ENCODE measurements at places on chromosomes 3 and 15.

DNA sequence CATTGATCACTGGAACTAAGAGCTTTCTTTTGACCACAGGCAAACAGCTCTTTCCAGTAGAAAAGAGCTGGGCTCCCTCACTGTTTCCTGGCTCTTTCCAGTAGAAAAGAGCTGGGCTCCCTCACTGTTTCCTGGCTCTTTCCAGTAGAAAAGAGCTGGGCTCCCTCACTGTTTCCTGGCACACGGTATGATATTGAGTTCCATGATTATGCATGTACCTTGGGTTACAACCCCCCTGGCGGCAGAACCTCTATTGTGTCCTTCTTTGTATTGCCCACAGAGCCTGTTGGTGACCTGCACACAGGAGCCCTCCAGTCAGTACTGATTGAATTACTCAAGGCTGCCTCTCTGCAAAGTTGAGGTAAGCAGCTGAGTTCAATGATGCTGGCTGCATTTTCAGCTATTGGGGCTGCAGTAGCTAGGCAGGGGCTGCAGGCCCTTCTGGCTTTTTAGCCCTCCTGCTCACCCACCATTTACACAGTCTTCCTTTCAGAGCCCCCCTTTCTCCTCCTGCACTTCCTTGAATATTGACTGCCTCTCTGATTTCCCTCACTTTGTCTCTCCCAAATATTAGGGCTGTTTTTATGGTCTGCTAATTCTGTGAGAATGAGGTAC is 10.2 kb downstream of the ACKR2 start:
- no peak for DNase-seq

- no peak for DNase-seq
Observed at GRCh38 chr3:122079524-122080206, 24.5 kb downstream of the CD86 start.

GRCh38 chr3:53489787-53490458 is 4.5 kb upstream of the CACNA1D start:
- no peak for DNase-seq

DNA sequence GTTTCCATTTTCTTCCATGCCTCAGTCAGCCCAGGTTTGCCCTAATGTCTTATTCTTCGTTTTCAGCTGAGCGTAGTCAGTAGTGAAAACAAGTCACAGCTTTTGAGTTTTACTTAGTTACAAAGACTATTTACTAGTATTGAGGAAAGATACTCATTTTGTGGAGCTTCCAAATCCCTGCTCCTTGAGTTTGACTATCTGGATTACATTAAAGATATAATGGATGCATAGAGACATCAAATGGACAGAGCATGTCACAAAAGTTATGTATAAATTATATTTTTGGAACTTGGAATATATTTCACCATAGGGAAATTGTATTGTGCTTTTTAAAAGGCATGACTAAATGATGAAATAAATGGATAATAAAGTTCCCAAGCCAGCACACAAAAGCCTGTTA is 54.6 kb upstream of the AKAP13 start:
- no peak for DNase-seq

DNA sequence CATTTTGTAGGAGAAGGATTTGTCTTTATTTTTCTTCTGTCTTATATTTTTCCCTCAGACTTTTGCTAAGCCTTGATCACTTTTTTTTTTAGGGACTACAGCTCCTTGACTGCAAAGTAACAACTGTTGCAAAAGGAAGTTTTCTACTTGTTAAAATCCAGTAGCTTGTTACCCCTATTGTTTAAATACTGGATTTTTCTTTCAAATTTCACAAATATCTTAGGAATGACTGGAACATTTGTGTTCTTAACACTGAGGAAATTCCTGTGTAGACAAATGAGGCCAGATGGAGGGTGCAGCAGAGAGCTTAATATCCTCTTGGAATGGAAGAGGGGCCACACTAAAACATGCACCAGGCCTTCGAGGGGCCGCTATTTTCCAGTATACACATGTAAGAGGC is 3.2 kb upstream of the PGPEP1L start:
- no peak for DNase-seq

DNA sequence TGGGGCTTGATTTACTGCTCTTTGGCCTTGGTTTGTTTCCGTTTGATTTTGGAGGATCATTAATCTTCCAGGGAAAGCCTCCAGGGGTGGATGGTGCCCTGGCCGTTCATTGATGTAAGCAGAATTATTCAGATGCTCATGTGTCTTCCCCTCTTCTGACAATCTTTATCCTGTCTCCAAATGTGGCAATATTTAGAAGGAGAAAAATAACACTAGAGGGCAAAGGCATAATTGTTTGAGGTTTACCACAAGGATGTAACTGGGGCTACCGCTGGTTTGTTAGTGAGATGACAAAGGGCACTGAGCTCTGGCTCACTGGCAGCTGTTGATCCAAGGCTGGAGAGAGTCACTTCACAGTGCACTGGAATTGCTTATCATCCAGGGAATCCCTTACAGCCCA is 18.2 kb upstream of the PLCL2 start:
- DNase-seq = no peak

GRCh38 chr3:29267226-29267625 is 13.6 kb upstream of the RBMS3 start:
- DNase-seq = no peak

GRCh38 chr15:84143753-84144314 is 91.7 kb upstream of the GOLGA6L4 start:
- DNase-seq = no peak

DNA sequence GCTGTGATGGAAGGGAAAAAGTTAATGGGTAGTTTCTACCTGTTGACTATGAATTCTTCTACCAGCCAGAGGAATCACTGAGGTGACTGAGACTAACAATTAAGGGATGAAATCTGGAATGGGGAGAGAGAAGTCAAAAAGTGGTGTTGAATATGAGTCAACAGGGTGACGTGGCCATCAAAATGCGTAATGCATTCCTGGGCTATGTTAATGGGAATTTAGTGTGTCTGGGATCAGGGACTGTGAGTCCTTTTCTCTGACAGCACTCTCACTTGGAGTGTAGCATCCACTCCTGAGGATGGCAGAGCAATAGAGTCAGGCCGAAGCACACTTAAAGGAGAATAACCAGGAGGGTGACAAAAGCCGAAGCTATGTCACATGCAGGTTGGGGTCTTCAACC is 60.4 kb downstream of the MESD start:
- DNase-seq = no peak

DNA sequence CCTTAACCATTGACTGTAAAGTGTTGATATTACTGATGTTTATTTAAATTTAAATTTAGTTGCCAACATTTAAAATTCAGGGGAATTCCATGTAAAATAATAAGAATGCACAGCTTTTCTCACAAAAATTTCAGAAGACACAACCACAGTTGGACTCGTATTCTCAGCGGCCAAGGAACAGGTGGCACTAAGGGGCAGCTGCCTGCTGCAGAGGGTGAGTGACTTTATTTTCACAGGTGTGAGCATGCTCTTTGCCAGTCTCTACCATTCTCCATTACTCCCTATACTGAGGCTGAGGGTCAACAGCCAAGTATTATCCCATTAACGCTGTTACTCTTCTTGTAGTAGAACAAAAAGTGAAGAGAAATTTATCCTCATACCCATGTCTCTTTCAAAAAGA is 92.1 kb upstream of the GADL1 start:
- DNase-seq = no peak

- no peak for DNase-seq
Observed at GRCh38 chr15:67097930-67098740, 32.7 kb downstream of the SMAD3 start.

DNA sequence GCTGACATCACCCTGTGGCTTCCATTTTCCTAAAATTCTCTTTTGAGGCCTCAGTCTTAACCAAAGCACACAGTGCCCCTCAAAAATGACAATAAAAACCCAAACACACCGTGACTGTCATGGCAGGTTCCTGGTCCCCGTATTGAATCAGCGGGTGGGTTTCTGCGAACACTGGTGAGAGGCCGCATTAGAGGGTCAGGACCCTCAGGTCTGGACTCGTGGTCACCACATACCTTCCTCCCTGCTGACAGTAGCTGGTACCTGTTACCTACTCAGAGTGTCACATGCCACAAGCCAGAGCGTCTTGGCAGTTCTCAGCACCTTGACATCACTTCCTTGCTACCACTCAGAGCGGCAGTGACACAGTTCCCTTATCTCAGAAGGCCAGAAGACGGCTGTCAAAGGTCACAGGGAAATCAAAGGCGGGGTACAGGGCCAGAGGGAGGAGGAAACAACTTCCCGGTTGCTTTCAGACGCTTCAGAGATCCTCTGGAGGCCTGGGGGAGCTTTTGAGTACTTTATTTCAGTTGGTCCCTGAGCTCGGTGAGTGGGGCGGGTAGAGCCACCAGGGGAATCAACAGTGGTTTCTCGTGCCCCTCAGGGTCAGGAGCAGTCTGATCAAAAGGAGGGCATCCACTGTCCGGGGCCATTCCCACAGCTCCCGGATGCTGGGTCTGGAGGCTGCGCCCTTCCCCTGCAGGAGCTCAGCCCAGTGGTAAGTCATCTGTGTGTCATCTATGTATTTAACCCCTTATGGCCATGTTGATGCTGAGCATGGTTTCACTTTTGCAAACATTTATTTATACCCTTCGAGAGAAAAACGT is at the start of the genes CCR5AS and CCRL2:
Gene CCR5AS (minus strand): TSS at position 279 of the 824 bp plus-strand sequence.
Gene CCRL2 (plus strand): TSS at position 472 of the 824 bp plus-strand sequence. CDS start 821 bp downstream, outside the sequence.
- no peak for DNase-seq

DNA sequence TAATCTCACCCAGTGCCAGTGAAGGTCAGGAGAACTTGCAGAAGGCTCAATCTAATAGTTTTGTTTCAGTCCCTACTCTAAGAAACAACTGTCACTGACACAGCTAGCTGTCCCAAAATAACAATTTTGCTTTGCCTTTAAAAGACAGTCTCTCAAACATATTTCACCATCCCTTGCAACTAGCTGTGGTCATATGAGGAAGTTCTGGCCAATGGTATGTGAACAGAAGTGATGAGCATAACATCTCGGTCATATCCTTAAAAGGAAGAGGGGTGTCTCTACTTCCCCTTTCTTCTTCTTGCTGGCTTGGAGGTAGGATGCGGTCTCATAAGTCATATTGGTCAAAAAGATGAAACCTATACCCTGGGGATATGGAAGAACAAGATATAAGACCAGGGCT is 198.1 kb downstream of the NEK10 start:
- no peak for DNase-seq

- no peak for DNase-seq
Observed at GRCh38 chr15:80890341-80891005, 99.1 kb downstream of the MESD start.

DNA sequence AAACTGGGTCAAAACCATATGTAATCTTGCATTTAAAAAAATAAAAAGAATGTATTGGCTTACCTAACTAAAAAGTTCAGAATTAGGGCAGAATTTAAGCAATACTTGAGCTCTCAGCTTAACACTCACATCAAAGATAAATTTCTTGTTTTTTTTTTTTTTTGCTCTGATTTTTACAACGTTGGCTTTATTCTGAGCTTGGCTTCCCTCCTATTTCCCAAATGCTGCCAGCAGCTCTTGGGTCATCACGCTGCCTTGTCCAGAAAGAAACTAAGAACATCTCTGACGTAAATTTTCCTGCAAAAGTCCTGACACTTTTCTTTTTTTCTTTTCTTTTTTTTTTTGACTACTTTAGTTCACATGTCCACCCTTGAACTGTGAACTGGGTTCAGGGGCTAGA is 150.6 kb upstream of the TGFBR2 start:
- DNase-seq = no peak

DNA sequence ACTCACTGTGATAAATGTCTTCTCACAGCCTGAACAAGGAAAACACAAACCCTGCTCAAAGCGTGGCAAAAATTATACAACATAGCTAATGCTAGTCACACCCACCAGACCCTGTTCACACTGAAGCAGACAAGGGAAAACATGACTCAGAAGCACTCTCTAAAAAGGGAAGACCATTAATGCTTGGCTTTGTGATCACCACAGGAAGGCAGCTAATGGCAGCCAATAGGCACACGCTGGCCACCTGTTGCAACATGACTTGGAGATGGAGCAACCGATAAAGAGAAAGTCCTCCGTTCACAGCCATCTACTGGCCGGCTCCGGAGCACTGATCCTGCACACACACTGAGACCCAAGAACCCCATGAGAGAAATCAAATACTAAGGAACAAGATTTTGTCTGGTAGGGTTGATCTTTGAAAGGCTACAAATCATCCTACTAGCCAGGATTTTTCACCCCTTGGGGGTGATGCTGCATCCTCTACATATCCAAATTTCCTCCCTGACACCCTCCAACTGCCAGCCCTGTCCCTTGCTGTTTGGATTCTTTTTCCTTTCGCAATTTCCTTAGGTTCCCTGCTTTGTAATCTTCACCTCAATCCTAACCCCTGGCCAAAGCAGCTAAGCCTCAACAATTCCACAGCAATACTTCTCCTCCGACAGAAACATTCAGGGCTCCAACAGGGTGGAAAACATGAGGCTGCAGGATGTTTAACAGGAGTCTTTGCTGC is 3.2 kb downstream of the ZXDC start:
- peak; percentile 89 for DNase-seq

- no peak for DNase-seq
Observed at GRCh38 chr15:55320238-55320550, 1.2 kb downstream of the PIGB start.

DNA sequence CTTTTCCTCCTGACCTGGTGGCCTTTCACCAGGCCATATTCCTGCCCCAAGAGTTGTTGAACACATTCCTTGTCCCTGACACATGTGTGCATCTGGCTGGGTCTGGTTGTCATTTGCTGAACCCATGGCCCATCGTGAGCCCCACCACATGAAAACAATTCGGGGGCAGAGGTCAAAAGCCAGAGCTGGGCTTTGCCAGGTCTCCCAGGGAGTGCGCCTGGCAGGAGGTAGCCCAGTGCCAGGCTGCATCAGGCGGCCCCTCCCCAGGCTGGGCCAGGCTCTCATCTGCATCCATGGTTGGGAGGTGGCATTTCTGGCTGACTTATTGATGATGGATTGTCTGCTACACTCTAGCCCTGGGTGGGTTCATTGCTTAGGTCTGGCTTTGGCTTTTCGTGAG is 30.9 kb downstream of the SPSB4 start:
- DNase-seq = no peak

GRCh38 chr15:30001602-30002001 is 81.2 kb upstream of the GOLGA8J start:
- no peak for DNase-seq

GRCh38 chr15:60777558-60777957 is 298.6 kb upstream of the ICE2 start:
- DNase-seq = no peak

- DNase-seq = no peak
Observed at GRCh38 chr3:116040152-116040551, 405.1 kb downstream of the LSAMP start.

GRCh38 chr15:87021751-87022150 is 942.1 kb downstream of the AGBL1 start:
- DNase-seq = no peak

- no peak for DNase-seq
Observed at GRCh38 chr15:96578393-96578792, 247.9 kb downstream of the NR2F2 start.

GRCh38 chr15:93189561-93189960 is 100.5 kb upstream of the RGMA start:
- DNase-seq = no peak

DNA sequence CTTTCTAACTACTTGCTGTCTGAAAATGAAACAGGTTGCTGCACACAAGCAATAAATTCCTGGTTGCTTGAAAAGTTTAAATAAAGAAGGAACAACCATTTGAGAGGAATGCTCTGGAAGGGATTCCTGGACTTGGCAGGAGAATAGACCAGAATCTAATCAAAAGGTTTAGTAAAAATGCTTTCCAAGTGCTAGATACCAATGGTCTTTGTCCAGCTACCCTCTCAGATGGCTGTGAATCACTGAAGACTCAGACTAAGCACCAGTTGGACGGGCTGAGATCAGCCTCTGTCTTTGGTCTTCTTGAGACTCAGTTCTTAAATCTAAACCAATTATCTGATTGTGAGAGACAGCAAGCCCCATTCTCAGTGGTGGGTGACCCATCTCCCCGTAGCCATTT is 27.7 kb upstream of the LPP start:
- no peak for DNase-seq
